ENCODE measurements at places on chromosomes 4 and X. TPM values are rescaled to one million over a fixed set of nuclear protein-coding genes. Genes with fewer than 3 reads are reported as not detected.

ADAMTS3 gene
- polyA plus RNA-seq, result not detected

- peak overlapping the region; percentile 76 for H3K27ac ChIP-seq
- DNase-seq, result no peak
- H3K4me3 ChIP-seq, result no peak overlapping the region
- peaks cover 95% of the 10 kb centered on the region for H3K4me1 ChIP-seq
Observed at GRCh38 chr4:2860391-2861348, 17.0 kb downstream of the ADD1 start.

DNA sequence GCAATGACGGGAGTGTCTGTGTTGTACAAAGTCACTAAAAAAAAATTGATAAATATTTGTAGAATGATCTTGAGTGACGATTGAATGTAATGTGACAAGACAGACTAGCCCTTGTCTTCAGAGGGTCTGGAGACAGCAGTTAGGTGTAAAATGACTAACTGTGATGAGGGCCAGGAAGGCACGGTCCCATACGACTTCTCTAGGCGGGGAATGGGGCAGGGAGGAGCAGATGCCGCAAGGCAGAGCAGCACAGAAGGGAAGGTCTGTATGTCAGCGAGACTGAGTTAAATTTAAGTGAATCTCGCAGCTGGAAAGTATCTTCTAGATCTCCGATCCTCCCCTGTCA is 405 bp downstream of the CENPE start:
- peaks cover 10% of the 10 kb centered on the region for H3K4me1 ChIP-seq
- H3K4me3 ChIP-seq, result peak overlapping the region; percentile 59
- DNase-seq, result no peak
- H3K27me3 ChIP-seq, result no peaks in the 10 kb centered on the region

DNA sequence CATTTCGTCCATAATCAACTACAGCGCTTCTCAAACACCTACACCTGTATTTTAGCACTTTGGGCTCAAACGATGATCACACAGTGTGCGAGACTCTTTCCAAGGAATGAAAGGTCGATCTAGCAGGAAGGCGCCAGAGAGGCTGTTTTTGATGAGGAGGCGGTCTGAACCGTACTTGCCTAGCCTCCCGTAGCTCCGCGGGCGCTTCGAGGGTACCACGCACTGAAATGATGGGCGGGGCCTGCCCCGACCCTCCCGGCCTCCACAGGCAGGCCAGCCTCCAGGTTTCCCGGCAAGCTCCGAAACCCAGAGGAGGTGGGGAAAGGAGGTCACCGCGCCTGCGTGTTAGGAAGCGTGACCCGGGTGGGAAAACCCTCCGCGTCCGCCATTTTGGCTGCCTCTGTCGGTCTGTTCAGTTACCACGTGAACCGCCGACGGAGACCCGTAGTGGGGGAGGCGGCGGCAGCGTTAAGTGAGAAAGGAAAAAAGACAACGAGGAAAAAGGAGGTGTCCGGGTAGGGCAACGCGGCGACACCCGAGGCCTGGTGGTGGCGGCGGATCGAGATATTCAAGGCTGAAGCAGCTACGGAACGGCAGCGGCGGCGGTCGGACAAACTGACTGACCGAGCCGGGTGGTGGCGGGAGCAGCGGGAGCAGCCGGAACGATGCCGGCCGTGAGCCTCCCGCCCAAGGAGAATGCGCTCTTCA is at the start of gene NAA15:
TSS of gene NAA15 (plus strand) at position 393 of the 708 bp plus-strand sequence. CDS start at position 666, 273 bp downstream.
- no peaks in the 10 kb centered on the region for H3K27me3 ChIP-seq
- DNase-seq, result peak; percentile 98
- H3K4me1 ChIP-seq, result peaks cover 23% of the 10 kb centered on the region

KLB gene
- 0.09 TPM for polyA plus RNA-seq

GRCh38 chrX:41265615-41266014 is 68.3 kb upstream of the DDX3X start:
- no peak overlapping the region for H3K27ac ChIP-seq
- H3K27me3 ChIP-seq, result no peaks in the 10 kb centered on the region
- DNase-seq, result peak; percentile 70
- no peaks in the 10 kb centered on the region for H3K36me3 ChIP-seq

- no peaks in the 10 kb centered on the region for H3K27me3 ChIP-seq
- H3K4me1 ChIP-seq, result no peaks in the 10 kb centered on the region
- no peaks in the 10 kb centered on the region for H3K36me3 ChIP-seq
- H3K4me3 ChIP-seq, result no peak overlapping the region
- no peak for DNase-seq
Observed at GRCh38 chr4:189494407-189494806, 446.3 kb upstream of the FRG1 start.

ITGB1BP2 gene
- polyA plus RNA-seq, result 2.2 TPM

DNA sequence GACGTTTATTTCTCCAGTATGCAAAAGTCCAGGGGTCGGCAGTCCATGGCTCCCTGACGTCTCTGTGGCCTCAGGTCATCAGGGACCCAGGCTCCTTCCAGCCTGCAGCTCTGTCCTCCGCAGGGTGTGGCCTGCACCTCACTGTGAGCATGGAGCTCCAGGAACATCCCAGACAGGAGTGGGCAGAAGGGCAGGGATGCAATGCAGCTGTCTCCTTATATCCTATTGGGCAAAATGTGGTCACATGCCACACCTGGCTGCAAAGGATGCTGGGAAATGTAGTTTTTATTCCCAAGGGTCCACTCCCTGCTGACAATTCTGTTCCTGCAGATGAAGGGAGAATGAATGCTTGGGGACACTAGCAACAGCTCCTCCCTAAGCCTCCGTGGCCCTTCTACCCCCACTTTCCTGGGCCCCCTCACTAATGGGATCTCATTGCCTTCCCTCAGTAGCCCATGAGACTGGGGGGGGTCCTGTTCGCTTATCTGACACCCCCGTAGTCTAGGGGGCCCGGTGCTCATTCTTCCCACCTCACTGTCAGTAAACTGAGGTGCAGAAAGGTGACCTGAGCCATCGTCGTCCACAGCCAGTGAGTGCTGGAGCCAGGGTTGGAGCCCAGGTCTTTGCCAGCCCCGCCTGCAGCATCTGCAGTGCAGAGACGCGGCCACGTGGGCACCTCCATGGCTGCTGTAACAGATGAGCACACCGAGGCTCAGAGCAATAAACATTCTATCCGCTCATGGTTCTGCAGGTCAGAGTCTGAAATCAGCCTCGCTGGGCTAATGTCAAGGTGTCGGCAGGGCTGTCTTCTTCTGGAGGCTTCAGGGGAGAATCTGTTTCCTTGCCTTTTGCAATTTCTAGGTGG is 5.9 kb upstream of the GRPEL1 start:
- H3K36me3 ChIP-seq, result no peaks in the 10 kb centered on the region
- H3K27me3 ChIP-seq, result peaks cover 3% of the 10 kb centered on the region
- no peak overlapping the region for H3K27ac ChIP-seq
- H3K4me1 ChIP-seq, result peaks cover 8% of the 10 kb centered on the region
- no peak overlapping the region for H3K4me3 ChIP-seq
- peak; percentile 53 for DNase-seq

DNA sequence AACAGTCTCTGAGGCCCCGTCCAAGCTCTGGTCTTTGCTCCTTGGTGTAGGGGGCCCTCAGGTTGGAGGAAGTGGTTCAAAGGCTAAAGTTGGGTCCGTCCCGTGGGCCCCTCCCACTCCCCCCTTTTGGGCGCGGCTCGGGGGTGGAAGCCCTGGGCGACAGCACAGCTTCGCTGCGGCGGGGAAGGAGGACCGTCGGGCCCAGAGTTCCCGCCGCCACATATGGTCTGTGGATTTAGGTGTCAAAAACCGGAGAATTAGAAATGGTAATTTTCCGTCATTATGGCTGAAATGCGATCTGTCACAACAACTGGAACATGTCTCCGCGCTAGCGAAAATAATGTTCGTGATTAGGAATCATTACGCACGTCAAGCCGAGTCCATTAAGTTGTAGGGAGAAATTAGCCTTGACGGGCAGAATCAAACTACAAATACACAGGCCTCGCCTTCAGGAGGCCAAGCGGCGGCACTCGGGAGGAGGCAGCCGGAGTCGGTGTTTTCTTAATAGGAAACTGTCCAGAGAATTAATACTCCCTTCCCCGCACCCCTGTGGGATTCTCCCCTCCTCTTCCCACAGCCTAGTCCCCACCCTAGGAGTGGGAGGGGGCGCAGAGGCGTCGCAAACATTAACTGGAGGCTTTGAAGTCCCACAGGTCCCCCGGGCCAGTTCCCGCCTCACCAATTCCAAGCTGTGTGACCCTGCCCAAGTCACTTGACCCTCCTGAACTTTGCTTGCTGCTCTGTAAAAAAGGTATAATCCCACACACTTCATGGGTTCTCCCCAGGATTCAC is 15.0 kb downstream of the NKX3-2 start:
- H3K36me3 ChIP-seq, result no peaks in the 10 kb centered on the region
- H3K27ac ChIP-seq, result no peak overlapping the region
- H3K4me1 ChIP-seq, result peaks cover 50% of the 10 kb centered on the region
- DNase-seq, result peak; percentile 40
- peaks cover 98% of the 10 kb centered on the region for H3K27me3 ChIP-seq

SCML2 gene
- 1.5 TPM for polyA plus RNA-seq

CISD2 gene
- 5.0 TPM for polyA plus RNA-seq

DDIT4L gene
- not detected for polyA plus RNA-seq

NR0B1 gene
- polyA plus RNA-seq, result not detected

- DNase-seq, result no peak
- H3K4me1 ChIP-seq, result no peaks in the 10 kb centered on the region
- H3K36me3 ChIP-seq, result no peaks in the 10 kb centered on the region
- H3K4me3 ChIP-seq, result no peak overlapping the region
Observed at GRCh38 chr4:187141101-187141500, 417.4 kb upstream of the FAT1 start.

STOX2 gene
- polyA plus RNA-seq, result under 0.01 TPM

CPZ gene
- not detected for polyA plus RNA-seq
